ENCODE measurements at places on chromosomes 2 and 18.
A peak's percentile ranks its signal among the peaks of the same experiment; 100 is the strongest.

GRCh38 chr2:18825838-18826237 is 236.5 kb upstream of the NT5C1B start:
- DNase-seq = no peak

DNA sequence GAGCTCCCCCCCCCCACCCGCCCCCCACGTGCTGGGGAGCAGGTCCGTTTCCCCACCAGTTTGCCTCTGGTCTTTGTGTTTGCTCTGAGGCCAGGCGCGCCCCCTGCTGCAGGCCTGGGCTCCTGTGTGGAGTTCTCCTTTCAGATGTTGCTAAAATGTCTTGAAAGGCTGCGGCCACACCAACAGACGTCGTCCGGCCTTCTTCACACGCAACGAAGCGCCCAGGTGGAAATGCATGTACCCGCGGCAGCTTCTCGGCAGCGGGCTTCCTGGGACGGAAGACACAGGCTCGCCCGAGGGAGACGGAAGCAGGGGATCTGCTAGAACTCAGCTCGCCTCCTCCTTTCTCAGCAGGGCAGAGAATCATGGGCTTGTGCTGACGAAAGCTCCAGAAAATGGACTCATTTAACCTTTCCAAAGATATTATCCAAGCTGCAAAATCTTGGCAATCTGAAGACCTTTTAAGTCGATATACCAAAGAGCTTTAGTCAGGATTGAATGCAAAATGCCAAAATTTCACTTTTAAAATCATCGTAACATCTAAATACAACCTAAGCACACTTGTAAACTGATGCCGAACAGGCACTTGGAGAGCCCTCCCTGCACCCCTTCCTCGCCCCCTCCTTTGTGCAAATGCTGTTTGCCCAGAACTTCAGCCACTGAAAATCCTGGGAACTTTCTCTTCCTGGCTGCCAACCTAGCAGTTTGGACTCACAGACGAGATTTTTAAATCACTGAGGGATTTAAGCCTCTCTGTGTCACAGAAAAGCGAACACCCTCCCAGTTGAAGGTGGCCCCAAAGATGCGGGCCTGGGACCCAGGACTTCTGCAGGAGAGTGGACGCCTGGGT is 125.5 kb upstream of the ZNF516 start:
- DNase-seq = no peak

GRCh38 chr2:209511637-209512036 is 87.8 kb downstream of the MAP2 start:
- no peak for DNase-seq

GRCh38 chr18:46868169-46868921 is 49.0 kb downstream of the PIAS2 start:
- DNase-seq = no peak

DNA sequence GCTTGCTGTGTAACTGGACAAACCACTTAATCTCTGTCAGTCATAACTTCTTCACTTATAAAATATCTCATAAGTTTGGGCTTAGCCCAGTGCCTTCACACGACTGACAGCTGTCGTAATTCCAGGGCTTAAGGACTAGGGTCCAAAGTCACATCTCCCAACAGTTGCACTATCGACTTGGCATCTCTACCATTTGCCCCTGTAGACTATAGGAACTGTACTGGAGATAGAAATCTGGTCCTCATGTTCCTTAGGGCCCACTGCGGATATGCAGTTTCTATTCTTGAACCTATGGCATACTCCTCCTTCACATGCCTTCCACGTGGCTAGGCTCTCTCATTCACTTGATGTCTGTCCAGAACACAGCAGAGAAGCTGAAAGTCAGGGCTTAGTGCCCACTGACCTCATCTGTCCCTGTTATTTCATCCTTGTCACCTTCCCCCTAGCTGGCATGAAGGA is 2.7 kb downstream of the ABHD1 start:
- no peak for DNase-seq

DNA sequence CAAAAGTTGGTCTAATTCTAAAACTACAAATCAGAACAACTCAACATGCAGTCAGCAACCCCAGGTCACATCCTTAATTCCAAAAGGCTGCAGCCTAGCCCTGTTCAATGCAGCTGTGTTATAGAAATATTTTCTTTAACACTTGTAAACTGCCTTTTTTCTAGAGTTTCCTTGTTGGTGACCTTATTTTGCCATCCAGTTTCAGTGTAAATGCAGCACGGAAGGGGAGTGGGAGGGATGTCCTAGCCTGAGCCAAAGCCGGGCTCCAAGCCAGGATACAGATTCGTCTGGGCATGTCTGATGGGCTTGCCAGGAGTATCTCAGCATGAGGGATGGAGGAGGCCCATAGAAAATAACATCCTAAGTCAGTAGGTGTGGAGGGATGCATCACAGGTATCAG is 17.7 kb upstream of the SP3 start:
- no peak for DNase-seq

DNA sequence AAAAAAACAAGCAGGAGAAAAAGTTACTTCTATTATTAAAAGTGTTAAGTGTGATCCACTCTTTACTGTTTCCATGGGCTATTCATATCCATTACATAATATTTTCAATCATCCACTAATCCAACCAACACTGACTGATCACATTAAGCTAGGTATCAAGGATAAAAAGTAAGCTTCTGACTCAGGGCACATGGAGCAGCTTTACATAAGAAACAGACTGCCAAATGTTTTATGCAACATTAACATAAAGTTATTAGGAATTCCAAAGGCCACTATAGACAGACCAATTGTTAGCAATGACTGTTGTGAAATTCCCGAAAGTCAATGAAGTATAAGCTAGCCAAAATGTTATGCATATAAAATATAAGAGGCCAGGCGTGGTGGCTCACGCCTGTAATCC is 277.6 kb downstream of the ZEB2 start:
- DNase-seq = no peak

GRCh38 chr2:135798762-135799161 is 38.2 kb downstream of the LCT start:
- no peak for DNase-seq

DNA sequence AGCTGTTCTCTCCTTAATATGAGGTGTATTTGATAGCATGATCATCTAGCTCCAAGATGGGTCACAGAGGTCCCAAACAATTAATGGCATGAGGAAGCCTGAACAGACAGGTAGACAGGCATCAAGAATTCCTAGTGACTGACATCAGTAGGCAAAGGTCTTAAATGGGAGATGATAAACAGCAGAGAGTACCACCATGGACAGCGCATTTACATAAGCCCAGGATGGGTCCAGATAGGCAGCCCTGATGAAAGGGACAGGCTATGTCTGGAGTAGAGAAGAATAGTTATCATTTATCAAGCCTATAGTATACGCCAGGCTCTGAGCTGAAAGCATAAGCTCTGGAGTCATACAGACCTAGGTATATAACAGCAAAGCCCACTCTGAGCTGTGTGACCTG is 434.7 kb upstream of the SETBP1 start:
- no peak for DNase-seq

- DNase-seq = no peak
Measured at GRCh38 chr18:28030458-28030857, 146.5 kb downstream of the CDH2 start.

GRCh38 chr2:11930211-11930761 is 183.9 kb downstream of the LPIN1 start:
- no peak for DNase-seq

GRCh38 chr18:56709463-56709862 is 58.3 kb downstream of the WDR7 start:
- DNase-seq = peak; percentile 53

DNA sequence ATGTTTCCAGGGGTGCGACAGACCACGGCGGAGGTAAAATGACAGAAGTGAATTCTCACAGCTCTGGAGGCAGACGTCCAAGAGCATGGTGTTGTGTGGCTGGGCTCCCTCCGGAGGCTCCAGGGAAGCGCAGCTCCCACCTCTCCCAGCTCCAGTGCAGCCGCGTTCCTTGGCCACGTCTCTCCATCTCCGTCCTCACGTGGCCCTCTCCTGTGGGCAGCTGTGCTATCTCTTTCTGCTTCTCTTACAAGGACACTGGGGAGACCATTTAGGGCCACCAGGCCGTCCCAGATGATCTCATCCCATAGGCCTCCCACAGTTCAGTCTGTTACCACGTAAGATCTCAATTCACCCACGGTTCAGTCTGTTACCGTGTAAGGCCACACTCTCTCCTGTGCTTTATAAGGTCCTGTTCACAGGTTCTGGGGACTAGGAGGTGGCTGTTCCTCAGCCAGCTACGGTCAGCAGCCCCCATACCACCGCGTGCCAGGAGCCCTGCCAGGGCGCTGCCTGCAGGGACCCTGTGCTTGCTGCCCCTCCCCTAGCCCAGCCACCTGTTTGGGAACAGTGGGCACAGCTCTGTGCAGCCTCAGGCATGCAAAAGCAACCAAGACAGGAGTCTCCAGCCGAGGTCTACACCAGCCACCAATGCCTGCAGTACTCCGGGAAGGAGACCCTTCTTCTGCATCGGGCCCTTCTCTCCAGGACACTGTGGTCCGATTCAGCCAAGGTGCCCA is 2.9 kb upstream of the MAB21L4 start:
- no peak for DNase-seq

GRCh38 chr2:88212251-88212790 is 42.2 kb downstream of the THNSL2 start:
- DNase-seq = no peak

DNA sequence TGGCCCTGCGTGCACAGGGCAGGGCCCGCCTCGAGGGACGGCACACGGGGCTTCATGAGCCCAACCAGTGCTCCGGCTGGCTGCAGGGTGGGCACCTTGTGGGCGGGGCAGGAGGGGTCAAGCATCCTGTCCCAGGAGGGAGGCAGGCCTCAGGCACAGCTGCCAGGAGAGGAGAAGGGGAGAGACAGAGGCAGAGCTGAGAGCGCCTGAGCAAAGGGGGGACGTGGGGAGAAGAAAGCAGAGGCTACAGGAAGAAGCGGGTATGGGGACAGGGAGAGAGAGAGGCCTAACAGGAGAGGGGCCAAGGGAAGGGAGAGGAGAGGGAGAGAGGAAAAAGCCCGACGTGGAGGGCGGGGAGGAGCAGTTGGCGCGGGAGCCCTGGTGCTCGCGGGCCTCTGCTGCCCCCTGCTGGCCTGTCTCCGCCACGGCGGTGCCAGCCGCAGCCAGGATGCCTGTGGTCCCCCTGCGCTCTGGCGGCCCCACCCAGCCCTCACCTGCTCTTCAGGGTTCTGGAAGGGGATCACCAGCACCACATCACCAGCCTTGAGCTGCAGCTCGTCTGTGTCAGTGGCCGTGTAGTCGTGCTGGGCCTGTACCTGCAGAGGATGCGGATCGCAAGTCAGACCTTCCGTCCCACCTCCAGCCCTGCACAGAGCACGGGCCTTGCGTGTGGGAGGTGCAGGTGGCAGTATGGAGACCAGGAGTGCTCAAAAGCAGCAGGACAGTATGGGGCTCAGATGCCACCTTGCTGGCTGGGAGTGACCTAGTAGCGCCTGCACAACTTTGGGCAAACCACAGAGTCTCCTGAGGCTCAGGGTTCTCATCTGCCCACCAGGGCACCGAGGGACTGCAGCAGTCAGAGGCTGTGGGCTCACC is 56.8 kb downstream of the BIN1 start:
- DNase-seq = no peak

DNA sequence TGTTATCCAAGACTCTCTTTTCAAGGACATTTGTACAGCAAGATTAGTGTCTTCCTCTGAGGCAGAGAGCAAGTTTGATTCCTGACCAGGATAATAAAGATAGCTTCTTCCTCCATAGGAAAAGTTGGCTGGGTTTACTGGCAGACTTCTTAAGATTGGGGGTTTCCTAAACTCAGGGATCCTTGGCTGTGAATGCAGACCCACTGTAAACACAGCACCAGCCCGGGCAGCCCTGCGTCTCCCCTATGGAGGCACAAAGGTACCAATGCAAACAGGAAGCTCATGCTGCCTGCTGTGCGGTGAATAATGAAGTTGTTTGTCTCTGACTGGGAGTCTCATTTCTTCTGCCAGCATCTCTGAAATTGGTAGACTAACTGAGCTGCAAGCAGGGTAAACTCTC is 96.2 kb upstream of the ARHGAP28 start:
- DNase-seq = no peak

- no peak for DNase-seq
Measured at GRCh38 chr18:23673725-23674124, 11.0 kb upstream of the ANKRD29 start.

DNA sequence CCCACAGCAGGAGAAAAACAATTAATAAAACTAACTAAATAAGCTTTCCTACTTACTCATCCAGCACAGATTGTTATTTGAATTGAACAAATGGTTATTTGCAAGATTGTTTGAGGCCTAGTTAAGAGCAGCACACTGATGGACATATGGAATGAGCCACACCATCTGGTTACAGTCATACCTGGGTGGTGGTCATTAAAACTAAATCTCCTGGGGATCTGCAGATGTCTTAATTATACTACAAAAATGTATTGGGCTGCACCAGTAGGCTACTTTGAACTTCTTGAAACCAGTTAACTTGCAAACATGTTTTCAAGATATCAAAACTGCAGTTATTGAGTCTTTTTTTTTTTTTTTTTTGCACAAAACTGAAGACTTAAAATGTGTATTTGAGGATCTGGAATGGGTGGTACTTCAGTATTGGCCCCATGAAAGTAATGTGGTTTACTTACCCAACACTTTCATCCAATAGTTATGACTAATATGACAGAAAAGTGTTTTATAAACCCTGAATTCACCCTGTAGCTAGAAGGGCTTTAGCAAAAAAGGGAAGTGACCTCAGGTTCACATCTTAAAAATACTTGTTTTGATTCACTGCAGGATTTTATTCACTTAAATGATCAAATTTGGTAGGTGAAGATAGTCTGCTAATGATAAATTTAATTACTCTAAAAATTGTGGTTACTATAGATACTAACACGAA is 10.8 kb downstream of the AGFG1 start:
- no peak for DNase-seq

GRCh38 chr2:29485117-29485516 is 369.9 kb downstream of the CLIP4 start:
- no peak for DNase-seq

GRCh38 chr2:8548619-8549150 is 133.2 kb upstream of the ID2 start:
- no peak for DNase-seq

GRCh38 chr2:37350034-37350433 is 5.6 kb downstream of the QPCT start:
- no peak for DNase-seq

DNA sequence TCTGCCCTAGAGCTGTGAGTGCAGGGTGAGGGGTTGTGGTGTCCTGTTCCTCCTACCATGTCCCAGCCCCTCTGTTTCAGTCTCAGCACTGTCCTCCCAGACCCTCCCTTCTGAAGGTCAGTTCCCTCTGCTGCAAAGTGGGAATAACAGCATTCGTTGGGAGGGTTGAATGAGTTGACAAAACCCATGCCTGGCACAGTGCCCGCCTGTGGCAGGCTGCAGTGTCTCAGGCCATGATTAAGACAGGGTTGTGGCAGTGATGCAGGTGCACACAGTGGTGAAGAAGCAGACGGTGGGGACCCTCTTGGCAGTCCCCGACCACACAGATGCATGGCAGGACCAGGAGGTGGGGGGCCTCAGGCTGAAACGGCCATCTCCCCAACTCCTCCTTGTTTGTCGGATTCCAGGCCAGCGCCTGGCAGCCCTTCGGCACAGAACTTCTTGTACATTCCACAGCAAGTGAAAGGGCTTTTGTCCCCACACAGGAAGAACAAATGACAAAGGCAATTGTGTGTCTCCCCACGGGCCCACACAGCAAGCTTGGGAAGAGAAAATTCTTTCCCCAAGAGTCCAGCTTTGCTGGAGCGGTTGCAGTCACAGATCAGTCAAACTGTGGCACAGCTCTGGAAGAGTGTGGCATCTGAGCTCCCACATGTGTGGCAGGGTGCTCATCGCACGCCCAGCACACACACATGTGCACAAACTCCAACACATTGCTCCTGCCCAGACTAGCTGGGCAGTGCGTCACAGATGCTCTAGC is 92.0 kb upstream of the MSH2 start:
- DNase-seq = no peak

- DNase-seq = no peak
Measured at GRCh38 chr2:56985609-56986008, 801.8 kb downstream of the CCDC85A start.

GRCh38 chr2:1974397-1974796 is 230.1 kb upstream of the PXDN start:
- DNase-seq = no peak

Data from HS-27A (cell line).